Stimulated activated CD8-positive, alpha-beta memory T cell treated with anti-CD3 and anti-CD28 coated beads, Interleukin-2, amount 100 ng/mL, for 48 hours (primary cell): ENCODE measurements at places on chromosomes 12 and 14.
A peak's percentile ranks its signal among the peaks of the same experiment; 100 is the strongest.

- DNase-seq = peak; percentile 29
These were observed 98.2 kb downstream of the SNAPC1 start for GRCh38 chr14:61860294-61860918.

- DNase-seq = peak; percentile 84
These were observed at the start of gene C14orf93 for GRCh38 chr14:23009939-23010726. TSS of gene C14orf93 (minus strand) at chr14:23010143. CDS start at chr14:22999023, 11,120 bp downstream.

- no peak for DNase-seq
These were observed 91.6 kb upstream of the FERMT2 start for GRCh38 chr14:53042480-53042879.

DNA sequence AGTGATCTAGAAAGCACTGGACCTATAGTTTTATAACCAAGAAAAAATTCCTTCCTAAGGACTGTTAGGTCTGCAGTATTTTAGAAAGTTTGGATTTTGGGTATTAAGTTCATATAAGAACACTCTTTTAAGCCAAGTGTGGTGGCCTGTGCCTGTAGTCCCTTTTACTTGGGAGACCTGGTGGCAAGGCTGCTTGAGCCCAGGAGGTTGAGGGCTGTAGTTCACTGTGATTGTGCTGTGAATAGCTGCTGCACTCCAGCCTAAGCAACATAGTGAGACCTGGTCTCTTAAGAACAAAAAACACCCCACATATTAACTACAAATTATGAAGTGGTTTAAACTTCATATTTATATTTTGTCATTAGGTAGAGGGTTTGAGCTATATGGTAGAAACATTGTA, 9.7 kb downstream of the DNM1L start:
- DNase-seq = no peak

DNA sequence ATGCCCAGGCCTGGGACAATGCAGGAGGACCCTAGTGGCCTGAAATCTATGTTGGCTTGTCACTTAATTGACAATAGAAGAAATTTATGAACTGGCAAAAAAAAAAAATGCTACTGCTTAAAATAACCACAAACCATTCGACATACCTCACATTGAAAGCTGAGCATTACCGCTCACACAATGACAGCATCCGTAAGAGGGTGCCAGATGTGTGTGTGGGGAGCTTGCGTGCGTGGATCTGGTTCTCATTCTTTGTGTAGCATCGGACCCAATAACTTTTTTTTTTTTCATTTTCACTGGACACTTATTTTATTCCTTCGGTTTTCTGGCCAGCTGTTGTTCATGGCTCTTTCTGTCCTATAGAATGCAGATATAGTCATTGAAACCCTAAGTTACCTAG, 216.7 kb downstream of the VRK1 start:
- DNase-seq = no peak

DNA sequence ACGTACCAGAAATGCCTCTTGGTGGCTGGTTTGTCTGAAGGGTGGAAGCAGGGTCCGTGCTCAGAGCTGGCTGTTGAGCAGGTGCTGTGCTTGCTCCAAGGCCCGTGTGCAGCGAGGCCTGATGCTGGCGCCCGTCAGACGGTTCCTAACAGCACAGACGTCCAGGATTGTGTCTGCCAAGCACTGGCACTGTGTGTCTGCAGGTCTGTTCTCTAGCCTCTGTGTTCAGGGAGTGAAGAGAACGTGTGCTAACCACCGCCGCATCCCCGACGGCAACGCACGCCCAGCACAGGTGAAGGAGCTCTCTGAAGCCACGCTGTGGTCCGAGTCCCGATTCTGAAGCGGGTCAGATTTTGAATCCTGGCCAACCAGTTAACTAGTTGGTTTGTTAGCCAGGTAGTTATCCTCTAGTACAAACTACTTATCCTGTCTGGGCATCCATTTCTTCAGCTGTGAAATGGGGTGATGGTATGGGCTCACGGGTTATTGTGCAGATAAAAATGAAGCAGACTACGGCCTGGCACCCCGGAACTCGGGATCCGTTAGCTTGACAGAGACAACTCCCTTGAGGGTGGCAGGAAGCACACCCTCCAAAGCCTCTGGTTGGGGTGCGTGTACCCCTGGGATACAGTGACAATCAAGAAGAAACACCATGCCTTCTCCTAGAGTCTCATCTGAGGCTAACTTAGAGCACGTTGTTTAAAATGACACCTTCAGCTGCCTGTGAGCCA, 18.6 kb upstream of the TDRD9 start:
- DNase-seq = no peak

DNA sequence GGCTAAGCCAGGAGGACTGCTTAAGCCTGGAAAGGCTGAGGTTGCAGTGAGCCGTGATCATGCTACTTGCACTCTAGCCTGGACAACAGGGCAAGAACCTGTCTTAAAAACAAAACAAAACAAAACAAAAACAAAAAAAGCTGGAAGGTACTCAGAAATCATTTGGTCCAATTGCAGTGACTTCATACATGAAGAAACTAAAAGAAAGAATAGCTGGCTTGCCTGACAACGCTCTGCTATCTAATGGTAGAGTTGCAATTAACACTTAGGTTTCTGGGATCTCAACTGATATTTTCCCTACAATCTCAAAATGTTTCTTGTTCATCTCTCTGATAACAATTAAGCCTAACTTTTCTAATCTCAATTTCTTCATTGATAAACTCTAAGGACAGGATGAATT, 13.7 kb downstream of the EEA1 start:
- no peak for DNase-seq
